CD4-positive, alpha-beta T cell treated with Interleukin-6 at 100 ng/mL for 8 hours (primary cell): ENCODE measurements at places on chromosomes 12 and 14.

DNA sequence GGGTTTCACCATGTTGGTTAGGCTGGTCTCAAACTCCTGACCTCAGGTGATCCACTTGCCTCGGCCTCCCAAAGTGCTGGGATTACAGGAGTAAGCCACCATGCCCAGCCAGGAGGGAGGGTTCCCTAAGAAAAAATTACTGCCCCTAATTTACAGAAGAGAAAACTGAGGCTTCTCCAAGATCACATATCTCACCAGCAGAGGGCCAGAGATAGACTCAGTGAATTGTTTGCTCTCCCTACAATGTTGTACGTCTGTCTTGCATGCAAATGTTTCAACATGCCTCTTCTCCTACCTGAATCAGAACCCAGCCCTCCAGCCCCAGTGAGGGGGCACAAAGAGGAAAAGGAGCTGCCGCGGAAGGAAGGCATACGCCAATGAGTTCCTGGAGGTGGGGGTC lies 48.3 kb upstream of the TMEM263 start:
- no peak for DNase-seq

DNA sequence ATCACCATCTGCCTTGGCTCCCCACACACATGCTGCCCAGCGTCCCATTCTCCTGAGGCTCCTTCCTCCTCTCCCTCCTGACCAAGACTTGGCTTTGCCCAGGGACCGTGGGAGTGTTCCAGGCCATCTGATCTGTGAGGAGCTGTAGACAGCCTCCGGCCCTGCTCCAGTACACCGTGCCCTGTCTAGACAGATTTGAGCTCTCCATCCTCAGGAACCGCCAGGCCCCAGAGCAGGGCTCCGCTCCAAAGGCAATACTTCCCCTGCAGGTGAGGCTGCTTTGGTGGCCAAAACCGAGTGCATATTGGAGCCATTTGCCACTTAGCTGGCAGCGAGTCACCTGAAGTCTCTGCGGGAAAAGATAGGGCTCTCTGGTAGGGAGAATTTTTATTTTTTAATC lies 147.4 kb downstream of the ANO2 start:
- no peak for DNase-seq

DNA sequence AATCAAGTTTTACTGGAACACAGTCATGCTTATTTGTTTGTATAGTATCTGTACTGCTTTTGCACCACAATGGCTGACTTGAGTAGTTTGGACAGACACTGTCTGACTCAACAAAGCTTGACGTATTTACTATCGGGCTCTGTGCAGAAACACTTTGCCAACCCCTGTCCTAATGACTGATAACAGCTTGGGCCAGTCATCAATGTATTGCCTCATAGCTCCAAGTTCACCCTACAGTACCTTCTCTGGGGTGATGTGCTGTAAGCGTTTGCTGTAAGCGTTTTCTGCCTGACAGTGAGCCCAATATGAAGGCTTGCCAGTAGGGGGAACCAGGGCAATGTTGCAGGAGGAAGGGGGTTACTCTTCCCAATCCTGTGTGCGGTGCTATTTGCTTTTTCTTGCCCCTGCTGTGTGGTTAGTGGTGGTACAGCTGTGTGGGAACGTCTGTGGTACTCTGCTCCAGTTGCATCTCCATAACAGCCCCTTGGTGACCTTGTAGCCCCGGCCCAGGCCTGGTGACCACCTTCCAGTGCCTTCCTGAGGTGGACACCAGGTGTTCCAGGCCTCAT lies 5.4 kb upstream of the CCDC177 start:
- no peak for DNase-seq

GRCh38 chr12:29640589-29641345 lies 143.0 kb downstream of the TMTC1 start:
- DNase-seq, result no peak

GRCh38 chr14:50417853-50418252 lies 21.2 kb upstream of the CDKL1 start:
- DNase-seq, result no peak

GRCh38 chr14:101188571-101188915 lies 285.0 kb upstream of the RTL1 start:
- DNase-seq, result no peak

DNA sequence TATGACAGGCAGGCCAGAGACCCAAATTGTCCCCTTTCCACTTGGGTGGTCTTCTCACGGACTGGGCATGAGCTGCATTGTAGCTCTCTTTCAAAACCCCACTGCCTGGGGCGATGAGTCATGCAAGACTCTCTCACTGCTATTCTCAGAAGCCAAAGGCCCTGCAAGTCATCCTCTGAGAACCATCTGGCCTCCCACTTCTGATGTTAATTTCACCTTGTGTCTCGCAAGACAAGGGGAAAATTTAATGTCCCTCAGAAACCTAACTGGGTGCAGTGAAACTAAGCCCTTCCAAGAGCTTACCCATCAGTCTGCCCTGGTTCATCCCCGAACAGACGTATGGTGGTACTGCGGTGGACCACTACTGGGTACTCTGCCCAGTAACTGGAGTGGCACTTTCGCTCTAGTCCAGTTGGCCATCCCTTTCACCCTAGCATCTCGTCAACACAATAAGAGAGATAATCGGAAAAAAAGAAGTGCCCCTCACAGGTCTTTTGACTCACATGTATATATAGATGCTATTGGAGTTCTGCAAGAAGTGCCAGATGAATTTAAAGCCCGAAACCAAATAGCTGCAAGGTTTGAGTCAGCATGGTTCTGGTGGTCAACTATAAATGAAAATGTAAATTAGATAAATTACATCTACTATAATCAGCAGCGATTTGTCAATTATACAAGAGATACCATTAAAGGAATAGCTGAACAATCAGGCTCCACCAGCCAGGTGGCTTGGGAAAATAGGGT lies 31.3 kb upstream of the LALBA start:
- no peak for DNase-seq

- DNase-seq, result no peak
Measured at GRCh38 chr14:23694085-23694948, 58.2 kb downstream of the DHRS2 start.

- DNase-seq, result no peak
Measured at GRCh38 chr12:105278043-105278697, 42.2 kb upstream of the APPL2 start.

DNA sequence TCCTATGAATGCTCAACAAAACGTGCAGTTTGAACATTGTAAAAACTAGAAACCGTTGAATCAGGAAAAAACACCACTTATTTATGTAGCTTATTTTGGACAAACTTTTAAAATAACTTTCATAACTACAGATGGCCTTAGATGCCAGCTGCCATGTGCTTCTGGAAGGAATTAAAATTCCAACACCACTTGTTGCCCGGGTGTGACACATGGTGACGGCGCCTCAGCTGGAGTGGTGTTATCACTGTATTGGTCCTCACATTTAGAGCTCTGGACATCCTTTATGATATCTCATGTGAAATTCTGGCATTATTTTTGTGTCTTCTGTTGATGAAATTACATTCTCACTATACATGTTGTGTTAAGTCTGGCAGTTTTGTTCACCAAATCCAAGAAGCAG lies 211.0 kb downstream of the IPO8 start:
- DNase-seq, result no peak

- DNase-seq, result peak; percentile 47
Measured at GRCh38 chr12:122099856-122100255, 21.3 kb downstream of the MLXIP start.

GRCh38 chr14:22159957-22160356 lies 429.1 kb downstream of the DAD1 start:
- no peak for DNase-seq

DNA sequence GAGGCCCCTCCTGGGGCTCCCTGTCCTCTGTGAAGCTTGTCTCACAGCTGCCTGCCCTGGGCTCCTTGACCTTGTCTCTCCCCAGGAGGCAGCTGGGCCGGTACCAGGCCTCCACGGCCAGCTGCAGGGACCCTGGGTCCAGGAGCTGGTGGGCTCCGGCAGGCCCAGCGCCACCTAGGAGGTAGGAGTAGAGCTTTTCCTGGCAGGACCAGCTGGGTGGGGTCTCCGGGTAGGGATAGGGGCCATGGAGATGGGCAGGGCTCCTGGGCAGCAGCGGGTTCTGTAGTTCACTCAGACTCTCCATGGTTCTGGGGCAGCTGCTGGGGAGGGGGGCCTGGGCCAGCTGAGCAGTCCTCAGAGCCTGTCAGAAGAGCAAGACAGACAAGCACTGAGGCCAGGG lies 16.6 kb downstream of the SYNDIG1L start:
- DNase-seq, result no peak

DNA sequence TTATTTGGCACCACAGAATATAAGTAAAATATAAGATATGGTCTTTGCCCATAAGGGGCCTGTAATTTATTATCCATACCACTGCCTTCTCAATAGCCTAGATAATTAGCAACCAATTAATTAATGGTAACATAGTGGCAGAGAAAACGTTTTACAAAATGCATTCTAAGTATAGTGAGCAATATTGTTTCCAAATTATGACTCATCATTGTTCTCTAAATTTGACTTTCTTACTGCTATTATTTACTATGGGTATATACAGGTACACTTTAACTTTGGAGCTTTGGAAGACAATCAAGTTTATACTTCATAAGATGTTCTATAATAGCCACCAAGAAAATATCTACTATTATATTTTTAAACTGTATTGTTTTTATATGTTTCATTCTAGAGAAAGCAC lies 26.7 kb downstream of the DCP1B start:
- no peak for DNase-seq

- DNase-seq, result peak; percentile 63
Measured at GRCh38 chr14:20530771-20531571, 25.6 kb downstream of the RNASE10 start.

- DNase-seq, result peak; percentile 21
Measured at GRCh38 chr14:49945448-49946319, 52.8 kb downstream of the ARF6 start.

DNA sequence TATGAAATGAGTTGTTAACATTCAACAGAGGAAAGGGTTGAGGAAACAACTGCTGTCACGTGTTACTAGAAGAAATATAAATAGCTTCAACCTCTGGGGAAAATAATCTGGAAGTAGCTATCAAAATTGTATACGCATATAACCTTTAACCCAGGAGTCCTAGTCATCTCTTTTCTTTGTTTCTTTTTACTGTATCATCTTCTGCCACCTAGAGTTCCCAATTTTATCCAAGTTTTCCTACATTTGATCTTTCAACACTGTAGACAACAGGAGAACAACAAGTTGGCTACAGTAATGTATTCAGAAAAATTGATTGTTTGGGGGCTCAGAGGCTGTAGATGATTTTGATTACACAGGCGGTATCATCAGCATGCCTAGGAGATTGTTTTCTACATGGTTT lies 453.7 kb downstream of the FSCB start:
- no peak for DNase-seq

GRCh38 chr12:237026-237815 lies 23.3 kb upstream of the SLC6A12 start:
- DNase-seq, result no peak

GRCh38 chr14:73173092-73173735 lies 36.9 kb downstream of the PSEN1 start:
- DNase-seq, result peak; percentile 2

DNA sequence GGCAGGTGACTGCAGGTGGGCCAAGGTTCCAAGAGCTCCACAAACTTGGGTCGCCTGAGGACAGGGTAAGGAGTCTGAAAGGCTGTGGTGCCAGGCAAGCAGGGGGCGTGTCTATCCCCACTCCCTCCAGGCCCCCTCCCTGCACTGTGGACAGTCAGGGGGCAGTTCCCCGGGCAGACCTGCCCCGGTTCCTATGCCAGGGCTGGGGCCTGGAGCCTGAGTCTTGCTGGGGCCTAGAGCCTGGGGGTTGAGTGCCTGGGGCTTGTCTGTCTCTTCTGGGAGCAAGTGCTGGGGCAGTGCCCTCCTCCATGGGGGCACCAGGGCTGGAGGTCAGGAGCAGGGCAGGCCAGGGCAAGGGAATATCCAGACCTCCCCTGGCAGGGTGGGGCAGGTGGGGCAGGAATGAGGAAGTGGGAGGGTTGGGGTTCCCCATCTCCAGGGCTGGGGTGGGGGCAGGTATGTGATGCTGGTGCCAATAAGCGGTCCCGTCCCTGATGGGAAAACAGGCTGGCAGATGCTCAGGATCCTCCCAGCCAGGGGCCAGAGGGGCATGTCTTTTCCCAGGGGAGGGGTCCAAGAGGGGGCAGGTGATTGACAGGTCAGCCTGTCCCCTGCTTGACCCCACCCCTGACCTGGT lies 11.9 kb upstream of the TNFAIP2 start:
- DNase-seq, result no peak

DNA sequence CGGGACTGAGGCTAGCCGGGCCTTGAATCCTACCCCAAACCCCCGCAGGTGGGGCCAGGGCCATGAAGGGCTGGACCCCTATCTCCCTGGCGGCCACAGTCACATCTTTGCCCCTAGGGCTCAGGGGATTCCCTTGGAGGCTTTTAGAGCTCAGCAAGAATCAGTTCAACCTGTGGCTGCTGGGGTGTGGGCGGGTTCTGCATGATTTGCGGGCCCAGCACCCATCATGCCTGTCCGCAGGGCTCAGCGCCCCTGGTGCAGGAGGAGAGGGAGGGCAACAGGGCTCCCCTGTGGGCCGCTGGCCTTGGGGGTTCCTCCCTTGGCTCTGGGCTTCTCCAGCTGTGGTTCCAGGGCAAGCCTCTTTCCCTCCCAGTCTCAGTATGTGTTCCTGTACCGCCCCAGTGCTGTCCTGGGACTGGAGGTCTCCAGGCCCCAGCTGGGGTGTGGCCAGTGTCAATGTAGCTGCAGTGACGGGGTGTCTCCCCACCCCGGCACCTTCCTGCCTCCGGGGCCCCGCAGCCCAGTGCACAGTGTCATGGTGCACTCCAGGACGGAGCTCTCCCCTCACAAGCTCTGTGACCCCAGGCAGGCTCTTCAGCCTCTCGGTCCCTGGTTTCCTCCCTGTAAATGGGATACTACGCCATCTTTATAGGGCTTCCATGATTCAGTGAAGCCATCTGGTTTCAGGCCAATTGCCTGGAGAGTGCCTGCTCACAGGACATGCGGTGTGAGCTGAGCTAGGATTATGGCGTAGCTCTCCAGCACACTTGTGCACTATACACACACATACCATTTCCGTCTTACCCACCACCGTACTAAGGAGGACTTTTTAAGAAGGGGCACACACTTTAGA lies 9.9 kb upstream of the LBHD2 start:
- DNase-seq, result no peak

- DNase-seq, result no peak
Measured at GRCh38 chr14:22646570-22647254, 2.6 kb upstream of the OR6J1 start.

DNA sequence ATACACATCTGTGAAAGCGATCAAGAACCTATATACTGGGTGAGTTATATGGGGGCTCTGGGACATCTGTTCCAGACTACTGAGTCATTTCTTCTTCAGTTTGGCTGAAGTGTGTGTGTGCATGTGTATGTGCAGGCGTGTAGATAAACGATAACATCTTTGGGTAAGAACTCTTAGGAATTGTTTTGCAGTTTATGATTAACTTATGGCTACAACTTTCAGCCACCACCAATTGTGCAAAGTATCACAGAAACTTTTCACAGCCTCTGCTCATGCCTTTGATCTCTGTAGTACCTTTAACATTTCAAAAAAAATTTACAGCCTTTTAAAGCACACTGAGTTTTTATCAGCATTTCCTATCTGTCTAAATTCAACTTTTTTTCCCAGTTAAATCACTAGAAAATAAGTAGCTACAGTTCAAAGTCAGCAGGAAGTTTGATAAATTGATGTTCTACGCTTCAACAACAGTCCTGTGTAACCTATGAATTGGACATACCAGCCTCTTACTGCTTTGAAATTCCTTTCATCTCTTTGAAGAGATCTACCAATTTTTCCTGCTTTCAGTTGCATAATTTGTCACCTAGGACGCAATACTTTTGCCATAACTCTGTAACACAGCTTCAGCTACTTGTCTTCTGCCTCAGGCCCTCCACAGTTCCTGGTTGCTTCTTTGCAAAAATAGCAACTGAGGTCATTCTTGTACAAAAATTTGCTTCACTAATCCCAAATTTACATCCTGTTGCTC lies 43.0 kb downstream of the PPM1H start:
- no peak for DNase-seq

GRCh38 chr14:95140060-95140858 lies 17.1 kb downstream of the DICER1 start:
- no peak for DNase-seq
